SK-N-DZ (cell line): ENCODE measurements at places on chromosomes 13 and 19.

DNA sequence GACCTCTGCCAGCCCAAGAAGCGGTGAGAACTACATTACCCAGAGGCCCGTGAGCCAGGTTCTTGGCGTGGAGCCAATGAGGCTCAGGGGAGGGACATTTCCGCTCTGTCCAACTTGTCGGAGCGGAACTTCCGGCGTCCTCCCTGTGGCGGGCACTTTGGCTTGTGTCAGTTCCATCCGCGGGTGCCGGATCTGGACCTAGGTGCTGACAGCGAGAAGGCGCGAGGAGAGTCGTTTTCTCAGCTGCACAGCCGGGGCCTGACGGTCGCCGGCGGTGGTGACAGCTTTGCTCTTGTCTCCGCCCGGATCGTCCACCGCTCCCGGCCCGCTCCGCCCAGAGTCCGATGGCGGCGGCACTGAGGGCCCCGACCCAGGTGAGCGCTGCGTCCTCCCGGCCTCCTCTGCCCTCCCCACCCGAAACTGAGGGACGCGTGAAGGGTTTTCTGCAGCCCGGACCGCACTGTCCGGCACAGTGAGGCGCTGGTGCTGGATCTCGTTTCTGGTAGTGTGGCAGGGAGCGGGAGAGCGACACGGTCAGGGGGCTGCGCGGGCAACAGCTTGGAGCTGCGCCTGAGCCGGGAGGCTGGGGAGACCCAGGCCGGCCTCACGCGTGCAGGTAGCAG is at the start of gene ZNF530:
TSS of gene ZNF530 (plus strand) at position 125 of the 623 bp plus-strand sequence. CDS start 4,461 bp downstream, outside the sequence.
- peak; percentile 87 for DNase-seq

DNA sequence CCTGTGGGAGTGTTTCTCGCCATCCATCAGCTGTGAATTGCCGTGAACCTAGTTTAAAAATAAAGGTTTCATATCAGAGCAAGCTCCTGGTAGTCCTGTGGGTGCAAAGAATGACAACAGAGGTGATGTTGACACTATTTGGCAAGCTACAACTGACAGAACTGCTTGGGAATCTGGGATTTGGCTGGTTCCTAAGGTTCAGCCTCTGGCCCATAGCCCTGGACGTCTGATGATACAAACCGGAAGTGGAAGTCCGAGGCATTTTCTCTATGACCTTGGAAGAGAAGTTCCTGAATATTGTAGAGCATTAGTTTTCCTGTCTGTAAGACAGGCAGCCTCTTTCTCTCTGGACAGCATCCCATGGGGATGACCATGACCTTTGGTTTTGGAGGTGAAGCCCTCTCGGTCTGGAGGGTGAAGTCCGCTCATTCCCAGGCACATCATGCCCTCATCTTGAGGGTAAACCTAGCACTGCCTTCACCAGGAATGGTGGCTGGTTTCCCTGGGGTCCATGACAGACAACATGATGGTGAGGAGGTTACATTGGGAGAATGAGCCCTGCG is 29.1 kb downstream of the GATAD2A start:
- no peak for DNase-seq

DNA sequence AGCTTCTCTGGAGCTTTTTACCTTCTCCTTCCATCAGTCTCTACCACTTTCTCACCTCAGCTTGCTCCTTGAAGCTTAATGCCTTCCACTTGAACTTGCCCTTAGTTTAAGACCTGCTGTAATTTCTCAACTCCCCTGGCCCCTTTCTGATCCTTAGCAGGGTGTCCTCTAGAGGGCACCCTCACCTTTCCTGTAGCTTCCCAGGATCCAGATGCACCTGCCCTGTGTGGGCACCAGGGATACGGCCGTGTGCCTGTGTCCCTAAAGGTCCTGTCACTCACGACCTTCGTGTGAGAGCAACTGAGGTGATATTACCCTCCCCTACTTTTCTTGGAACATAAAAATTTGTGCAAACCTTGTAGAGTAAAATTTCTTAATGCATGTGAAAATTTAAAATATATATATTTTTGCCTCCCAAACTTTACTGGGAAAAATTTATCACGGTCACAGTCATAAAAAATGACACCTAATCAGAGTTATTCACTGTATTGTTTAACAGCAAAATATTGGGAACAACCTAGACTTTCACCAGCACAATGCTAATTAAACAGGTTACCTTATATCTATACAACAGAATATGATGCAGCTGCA is 46.4 kb downstream of the PSG3 start:
- DNase-seq = peak; percentile 11

GRCh38 chr13:95924389-95924994 is 128.7 kb downstream of the UGGT2 start:
- no peak for DNase-seq

DNA sequence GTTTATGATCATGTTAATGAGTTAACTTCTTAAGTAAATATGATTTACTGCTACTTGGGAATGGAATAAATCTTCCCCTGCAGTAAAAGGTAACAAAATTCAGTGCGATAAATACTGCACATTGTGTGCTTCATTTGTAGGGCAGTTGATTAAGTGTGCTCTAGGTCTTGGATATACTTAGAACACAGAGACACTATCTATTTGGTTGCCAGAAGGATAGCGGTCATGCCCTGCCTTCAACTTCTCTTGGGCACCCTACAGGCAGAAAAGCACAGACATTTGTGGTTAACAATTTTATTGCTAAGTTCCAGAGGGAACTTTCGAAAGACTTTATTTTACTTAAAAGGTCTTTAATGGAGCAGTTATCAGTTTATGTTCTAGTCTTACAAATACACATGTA is 605.8 kb downstream of the PCDH9 start:
- no peak for DNase-seq

GRCh38 chr13:44758630-44759383 is 182.7 kb upstream of the TSC22D1 start:
- no peak for DNase-seq

- DNase-seq = no peak
Observed at GRCh38 chr13:45384474-45385174, 33.5 kb downstream of the SLC25A30 start.

DNA sequence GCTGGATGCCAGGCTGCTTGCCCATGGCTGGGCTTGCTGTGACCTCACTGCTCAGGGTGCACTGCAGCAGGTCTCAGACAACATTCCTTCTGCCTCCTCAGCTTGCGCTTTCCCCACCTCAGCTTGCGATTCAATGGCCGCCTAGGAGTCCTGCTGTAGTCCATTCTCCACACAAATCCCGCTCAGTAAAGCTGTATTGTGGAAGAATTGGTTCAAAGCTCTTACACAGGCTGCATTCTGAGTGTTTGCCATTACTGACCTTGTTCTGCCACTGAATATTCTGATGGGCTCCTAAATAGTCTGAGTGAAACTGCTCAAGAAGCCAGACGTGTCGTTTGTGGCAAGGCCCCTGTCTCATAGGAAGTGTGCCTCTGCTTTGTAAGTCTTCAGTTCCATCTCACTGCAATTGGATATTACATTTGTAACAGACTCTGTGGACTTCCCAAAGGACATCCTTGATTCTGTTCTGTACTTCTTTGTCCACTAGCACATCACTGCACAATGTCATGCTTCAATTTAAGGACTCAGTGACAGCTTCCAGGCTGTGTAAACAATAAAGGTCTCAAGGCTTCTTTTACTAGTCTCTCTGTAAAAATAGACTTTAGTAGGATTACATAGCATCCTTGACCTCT is 49.8 kb downstream of the KATNAL1 start:
- DNase-seq = peak; percentile 96

GRCh38 chr19:9073806-9074205 is 13.1 kb upstream of the OR1M1 start:
- DNase-seq = no peak

DNA sequence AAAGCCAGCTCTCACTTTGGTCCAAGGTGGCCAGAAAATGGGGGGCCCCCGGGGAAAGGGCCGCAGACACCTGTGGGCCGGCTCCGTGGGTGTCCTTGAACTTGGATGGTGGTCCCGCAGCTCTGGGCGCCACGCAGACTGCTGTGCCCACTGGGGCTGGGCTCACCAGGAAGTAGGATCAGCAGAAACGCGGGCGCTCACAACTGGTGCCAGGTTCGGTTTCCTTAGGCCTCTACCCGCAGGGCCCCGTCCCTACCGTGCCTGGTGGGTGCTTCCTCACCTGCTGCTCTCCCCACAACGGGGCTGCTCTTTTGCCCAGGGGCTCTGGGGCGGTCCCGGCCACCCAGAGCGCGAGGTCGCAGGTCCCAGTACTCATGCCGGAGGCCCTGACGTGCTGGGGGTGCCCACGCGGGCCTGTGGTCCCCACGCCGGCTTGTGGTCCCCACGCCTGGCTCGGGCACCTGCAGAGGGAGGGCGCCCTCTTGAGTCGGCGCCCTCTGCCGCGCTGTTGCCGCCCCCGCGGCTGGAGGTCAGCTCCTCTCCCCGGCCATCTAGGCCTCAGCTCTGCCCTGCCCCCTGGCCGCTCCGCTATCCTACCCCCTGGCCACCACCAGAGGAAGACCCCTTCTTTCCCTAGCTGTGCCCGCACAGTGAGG is 1303.6 kb downstream of the UQCRFS1 start:
- no peak for DNase-seq
